Effector memory CD8-positive, alpha-beta T cell (primary cell): ENCODE measurements at places on chromosomes 1 and 21.

DNA sequence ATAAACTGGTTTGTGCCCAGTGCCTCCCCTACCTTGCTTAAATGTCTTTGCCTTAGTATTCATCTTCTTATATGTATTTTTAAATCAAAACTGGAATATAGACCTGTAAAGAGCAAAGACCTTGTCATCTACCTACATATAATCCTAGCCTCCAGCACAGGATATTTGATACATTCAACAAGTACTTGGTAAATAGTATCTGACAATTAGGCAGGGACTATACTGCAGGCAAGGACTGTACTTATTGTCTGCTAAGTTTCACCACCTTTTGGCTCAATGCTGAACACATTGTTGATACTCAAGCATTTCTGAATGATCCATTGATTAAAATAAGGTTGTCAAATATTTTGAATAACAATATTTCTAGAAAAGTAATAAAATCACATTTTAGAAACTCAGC lies 96.4 kb downstream of the PKN2 start:
- no peak for DNase-seq

DNA sequence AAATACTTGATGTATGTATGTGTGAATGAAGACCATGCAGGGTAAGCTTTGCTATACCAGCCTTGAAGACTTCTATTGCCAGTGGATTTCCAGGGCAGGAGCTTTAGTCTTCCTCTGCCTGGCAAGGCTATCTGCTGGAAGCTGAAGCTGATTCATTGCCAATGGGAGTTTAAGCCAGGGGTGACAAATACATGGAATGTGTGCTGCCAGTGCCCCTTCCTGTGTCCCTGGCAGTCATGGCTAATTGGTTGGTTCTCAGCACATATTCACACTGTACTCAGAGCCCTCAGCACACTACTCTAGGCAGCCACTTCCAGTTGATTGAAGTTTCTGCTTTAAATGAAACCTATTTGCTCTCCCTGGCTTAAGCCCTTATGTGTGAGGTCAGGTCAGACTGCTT lies 1.5 kb downstream of the ZSCAN20 start:
- no peak for DNase-seq

DNA sequence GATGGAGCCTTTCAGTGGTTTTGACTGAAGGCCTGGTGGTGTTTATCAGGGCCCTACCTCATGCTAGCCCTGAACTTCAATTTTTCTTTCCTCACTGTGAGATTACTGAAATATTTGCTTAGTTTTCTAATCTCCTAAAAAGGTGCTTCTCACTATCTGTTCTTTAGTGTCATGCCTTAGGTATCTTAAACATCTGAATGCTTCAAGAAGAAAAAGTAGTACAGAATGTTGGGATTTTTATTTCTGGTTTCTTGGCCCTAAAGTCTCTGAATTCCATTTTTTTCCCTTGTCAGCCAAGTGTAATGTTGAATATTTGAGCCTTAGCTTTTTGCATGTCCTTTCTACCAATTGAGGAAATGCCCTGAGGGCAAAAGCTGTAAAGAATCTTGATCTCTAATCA lies 47.9 kb upstream of the PRKACB start:
- no peak for DNase-seq

- no peak for DNase-seq
Observed at GRCh38 chr1:156504438-156504813, 3.9 kb upstream of the MEF2D start.

DNA sequence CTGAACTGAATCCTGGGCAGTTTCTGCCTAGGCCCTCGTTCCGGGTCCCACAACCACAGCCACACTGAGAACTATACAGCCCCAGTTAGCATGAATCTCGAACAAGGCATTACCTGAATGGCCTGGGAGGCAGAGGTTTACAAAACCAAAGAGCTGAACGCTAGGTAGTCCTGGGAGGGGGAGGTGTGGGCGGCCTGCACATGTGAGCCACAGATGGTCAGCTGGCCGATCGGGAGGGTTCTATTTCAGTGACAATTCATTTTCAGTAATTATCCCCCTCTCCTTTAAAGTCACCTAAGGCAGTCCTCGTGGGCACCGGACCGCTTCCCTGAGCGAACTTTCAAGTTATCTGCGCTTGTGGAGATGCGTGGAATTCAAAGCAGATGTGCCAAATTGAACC lies 111.9 kb downstream of the GLIS1 start:
- no peak for DNase-seq

DNA sequence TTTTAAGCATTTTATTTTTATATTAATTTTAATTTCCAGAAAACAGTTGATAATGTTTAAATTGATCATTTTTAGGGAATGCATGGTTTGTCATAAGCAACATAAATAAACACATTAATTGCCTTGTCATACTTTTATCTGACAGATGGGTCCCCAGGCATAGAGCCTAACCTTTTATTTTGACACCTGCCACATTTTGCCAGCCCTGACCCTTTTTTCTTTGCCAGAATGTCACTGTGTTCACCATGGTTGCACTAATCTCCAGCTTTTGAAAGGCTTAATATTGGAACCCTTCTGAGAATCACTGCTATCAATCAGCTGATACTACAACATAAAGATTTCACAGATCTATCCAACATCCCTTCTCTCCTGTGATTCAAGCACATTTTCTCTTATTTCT lies 56.0 kb upstream of the DPYD start:
- no peak for DNase-seq

GRCh38 chr1:87869567-87869966 lies 540.9 kb downstream of the LMO4 start:
- no peak for DNase-seq

- DNase-seq: no peak
Observed at GRCh38 chr1:19163261-19163660, 46.8 kb downstream of the UBR4 start.

- DNase-seq: no peak
Observed at GRCh38 chr21:29382030-29382654, 83.4 kb downstream of the BACH1 start.

DNA sequence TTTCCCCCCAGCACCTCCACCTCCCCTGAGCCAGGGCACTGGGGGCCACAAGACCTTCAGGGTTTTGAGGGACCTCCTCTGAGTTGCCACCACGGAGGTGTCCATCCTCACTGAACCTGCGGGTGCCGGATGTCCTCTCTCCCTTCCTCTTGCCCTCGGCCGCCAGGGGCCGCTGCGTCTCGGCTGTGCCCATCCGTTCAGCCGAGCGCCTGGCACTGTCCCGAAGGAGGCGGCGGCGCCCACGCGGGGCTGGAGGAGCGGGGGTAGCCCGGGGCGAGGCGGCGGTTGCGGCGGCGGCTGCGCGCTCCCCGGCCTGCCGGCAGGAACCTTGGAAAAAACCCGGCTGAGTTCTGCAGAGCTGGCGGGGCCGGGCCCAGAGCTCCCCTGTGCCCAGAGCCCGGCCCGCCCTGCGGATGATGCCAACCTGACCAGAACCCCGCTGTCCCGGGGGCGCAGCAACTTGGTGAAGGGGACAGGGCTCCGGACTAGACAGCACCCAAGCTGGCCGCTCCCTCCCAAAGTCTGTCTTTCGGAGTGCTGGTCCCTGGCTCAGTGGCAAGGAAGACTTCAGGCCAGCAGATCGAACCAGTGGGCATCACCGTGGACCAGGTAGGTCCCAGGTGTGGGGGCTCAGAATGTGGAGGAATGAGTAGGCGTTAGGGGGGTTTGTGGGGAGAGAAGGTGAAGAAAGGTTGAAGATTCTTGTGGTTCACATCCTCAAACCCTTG lies 3.7 kb upstream of the PPM1J start:
- peak; percentile 67 for DNase-seq

GRCh38 chr1:91135799-91136198 lies 114.0 kb upstream of the ZNF644 start:
- no peak for DNase-seq

DNA sequence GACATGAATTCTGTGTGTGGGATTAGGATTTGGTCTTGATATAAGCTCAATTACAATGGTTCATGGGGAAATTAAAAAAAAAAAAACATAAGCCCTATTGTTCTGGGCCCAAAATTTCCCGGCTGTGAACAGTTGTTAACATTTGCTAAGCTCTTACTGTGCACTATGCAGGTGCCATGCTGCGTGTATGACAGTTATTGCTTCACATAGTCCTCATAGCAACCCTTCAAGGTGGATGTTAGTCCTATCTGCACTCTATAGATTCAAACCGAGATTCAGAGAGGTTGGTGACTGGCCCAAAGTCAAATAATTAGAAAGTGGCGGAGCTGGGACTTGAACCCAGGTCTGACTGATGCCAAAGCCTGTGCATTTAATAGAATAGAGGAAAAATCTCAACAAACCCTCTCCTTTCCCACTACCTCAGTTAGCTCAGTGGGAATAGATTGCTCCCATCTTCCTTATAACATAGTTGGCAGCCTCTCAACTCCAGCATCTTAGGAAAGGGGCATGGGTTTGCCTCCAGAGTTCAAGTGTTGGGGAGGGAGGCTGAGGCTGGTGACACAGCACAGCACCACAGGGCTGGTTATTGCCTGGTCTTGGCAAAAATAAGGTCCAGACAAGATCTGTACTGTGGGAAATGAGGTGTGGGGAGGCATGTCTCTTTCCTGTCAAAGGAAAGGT lies 55.0 kb upstream of the GCLM start:
- DNase-seq: no peak

DNA sequence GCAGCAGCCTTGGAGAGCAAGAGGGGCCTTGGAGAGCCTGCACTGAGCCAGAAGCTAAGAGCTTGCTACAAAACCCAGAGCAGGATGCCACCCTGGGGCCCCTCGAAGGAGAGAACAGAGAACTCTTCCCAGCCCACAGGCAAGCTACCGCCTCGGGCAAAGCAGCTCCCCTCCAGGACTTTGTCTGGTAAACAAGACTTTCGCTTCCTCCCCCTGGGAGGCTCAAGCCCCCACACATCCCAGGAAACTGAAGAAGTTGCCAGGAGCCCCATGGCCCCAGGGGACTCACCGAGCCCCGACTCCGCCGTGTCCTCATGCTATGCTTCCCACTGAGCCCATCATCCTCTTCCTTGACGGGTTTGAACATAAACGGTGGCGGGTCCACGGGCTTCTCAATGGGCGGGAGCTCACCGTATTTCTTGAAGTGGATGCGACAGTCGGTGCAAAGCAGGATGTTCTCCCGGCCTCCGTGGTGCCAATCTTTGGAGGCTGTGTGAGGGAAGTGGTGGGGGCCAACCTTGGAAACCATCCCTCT lies 45.9 kb downstream of the SLC45A1 start:
- DNase-seq: no peak

- no peak for DNase-seq
Observed at GRCh38 chr1:221667504-221667903, 74.4 kb downstream of the DUSP10 start.

GRCh38 chr1:162970021-162970420 lies 99.1 kb upstream of the RGS4 start:
- DNase-seq: no peak

GRCh38 chr1:91608876-91609275 lies 108.2 kb downstream of the CDC7 start:
- no peak for DNase-seq

DNA sequence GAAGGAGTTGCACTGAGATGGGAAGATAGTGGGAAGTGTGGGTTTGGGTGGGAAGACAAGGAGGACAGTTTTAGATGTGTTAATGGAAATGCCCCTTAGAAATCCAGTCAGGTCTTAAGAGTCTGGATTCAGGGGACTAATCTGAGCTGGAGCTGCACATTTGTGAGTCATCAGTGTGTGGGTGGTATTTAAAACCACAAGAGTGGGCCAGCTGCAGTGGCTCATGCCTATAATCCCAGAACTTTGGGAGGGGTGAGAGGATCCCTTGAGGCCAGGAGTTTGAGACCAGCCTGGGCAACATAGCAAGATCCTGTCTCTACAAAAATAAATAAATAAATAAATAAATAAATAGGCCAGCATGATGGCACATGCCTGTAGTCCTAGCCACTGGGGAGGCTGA lies 40.9 kb upstream of the SLC6A9 start:
- no peak for DNase-seq

- no peak for DNase-seq
Observed at GRCh38 chr1:10629816-10630571, 155.2 kb downstream of the PEX14 start.

- DNase-seq: peak; percentile 15
Observed at GRCh38 chr1:58841455-58841854, 57.6 kb upstream of the JUN start.

GRCh38 chr1:37174876-37175275 lies 140.6 kb upstream of the GRIK3 start:
- DNase-seq: no peak
